ENCODE measurements at places on chromosomes 2 and 18.

DNA sequence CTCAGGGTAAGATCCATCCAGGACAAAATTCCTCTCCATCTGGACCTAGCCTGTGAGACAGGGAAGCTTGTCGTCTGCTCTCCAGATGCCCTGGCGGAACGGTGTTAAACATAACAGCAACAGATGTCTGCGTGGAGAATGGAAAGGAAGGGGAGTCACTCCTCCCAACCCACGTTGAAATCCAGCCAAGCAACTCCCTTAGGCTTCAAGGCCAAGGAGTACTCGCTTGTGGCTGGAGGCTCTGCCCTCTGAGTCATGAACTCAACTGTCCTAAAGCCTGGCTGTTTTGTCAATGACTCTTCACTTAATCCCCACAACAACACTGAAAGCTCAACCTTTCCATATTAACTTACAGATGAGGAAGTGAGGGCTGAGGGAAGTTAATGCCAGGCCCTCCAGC lies 42.2 kb downstream of the TPO start:
- DNase-seq, result no peak

GRCh38 chr2:236376566-236377244 lies 112.5 kb upstream of the ASB18 start:
- DNase-seq, result no peak

GRCh38 chr2:113251118-113251517 lies 27.6 kb downstream of the PAX8 start:
- no peak for DNase-seq

- peak; percentile 41 for DNase-seq
These were observed at the start of gene NCL for GRCh38 chr2:231463698-231464575. Gene NCL, minus strand, starts transcription at chr2:231464484. Its CDS starts 131 bp downstream, at chr2:231464353.

DNA sequence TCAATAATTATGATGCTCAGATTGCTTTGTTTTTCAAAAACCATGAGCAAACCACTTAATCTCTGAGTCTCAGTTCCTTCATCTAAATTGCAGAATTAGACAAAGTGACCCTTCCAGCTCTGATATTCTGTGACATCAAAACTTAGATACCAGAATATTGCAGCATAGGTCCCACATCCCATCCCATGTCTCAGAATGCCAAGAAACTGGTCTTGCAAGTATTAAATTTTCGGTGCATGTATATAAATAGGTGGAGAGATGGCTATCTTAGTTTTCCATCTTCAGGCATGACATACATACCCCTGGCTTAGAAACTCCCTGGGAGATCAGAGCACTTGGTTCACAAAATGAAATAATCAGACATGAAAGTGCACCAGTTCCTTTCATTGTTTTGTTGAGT lies 39.8 kb downstream of the WDR75 start:
- DNase-seq, result no peak
